Fibroblast of skin of right quadriceps (primary cell): ENCODE measurements at places on chromosomes 16 and 17.

GRCh38 chr17:33642002-33642401, 348.9 kb upstream of the ASIC2 start:
- DNase-seq, result no peak

GRCh38 chr17:74452033-74452840, 14.2 kb upstream of the CD300A start:
- DNase-seq, result no peak

GRCh38 chr17:57340160-57340981, 84.0 kb downstream of the MSI2 start:
- no peak for DNase-seq

DNA sequence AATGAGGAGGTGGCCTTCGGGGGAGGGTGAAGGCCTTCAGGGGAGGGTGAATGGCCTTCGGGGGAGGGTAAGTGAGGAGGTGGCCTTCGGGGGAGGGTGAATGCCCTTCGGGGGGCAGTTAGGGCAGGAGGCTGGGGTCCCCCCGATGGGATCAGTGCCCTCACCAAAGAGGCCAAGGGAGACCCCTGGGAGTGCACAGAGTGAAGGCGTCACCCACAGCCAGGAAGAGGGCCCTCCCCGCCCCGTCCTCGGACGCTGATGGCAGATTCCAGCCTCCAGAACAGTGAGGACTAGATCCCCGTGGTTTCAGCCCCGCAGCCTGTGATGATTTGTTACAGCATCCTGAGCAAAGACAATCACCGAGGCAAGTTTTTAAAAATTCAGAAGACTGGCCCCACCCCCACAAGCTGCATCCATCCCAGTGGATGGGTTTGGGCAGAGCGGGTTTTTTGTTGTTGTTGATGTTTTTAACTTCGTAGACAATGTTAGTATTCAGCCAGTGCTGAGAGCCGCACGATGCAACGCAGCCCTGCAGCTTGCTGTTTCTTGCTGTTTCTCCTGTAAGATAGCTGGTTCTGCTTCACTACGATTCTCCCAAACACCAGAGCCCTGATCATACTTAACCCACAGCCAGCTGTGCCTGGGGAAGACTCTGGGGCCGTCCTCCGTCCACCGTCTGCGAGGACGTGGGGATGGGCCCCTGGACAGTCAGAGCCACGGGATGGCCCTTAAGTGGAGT, 40.7 kb upstream of the CBFA2T3 start:
- DNase-seq, result no peak

- DNase-seq, result no peak
These were observed 6.2 kb downstream of the SMCR8 start for GRCh38 chr17:18321309-18321708.

DNA sequence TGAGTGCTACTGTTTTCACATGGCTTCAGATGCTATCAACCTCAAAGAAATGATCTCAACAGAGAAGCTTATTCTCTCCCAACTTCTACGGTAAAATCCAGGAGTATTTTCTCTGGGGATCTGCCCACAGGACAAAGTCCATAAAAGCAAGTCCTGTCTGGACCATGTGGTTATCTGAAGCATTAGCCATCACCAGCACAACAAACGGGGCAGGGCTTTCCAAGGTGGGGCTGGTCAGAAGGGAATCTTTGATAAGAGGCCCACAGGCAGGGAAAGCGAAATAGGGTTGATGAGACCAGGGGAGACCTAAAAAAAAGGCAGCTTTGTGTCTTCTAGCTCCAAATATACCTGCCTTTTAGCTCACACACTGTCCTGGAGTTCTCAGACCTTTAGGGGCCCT, 38.7 kb upstream of the CACNG3 start:
- DNase-seq, result no peak

GRCh38 chr17:78346605-78347250, 13.1 kb downstream of the SOCS3 start:
- no peak for DNase-seq

GRCh38 chr17:17191961-17192381, 14.2 kb downstream of the PLD6 start:
- no peak for DNase-seq

GRCh38 chr16:80656711-80657150, 115.9 kb downstream of the DYNLRB2 start:
- DNase-seq, result no peak

DNA sequence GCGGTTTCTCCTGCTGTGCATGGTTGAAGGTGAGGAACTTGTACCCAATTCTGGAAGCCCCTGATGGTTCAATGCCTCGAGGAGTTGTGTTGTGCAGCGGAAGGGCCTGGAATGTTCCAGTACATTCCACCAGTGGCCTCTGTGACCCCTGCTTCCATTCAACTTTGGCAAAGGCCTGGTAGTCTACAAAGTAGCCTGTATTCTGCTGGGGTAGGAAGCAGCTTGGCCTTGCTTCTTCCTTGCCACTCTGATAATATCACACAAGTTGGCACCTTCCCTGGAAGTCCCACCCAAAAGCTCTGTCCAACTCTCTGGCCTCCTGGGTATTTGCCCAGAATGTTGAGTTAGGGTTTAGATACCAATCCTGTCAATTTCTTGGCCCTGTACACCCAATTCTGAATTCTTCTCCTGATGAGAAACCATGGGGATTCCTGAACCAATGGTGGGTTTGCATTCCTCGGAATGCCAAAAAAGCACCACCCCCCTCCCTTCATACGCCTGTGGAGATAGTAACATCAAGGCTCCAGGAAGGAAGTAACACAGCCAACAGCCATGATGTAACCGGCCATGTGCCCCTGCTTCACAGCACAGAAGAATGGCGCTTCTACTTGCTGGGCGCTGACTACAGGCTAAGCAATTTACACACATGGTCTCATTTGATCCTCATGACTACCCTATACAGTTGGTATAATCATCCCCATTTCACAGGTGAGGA, 11.8 kb upstream of the FAM117A start:
- DNase-seq, result no peak

DNA sequence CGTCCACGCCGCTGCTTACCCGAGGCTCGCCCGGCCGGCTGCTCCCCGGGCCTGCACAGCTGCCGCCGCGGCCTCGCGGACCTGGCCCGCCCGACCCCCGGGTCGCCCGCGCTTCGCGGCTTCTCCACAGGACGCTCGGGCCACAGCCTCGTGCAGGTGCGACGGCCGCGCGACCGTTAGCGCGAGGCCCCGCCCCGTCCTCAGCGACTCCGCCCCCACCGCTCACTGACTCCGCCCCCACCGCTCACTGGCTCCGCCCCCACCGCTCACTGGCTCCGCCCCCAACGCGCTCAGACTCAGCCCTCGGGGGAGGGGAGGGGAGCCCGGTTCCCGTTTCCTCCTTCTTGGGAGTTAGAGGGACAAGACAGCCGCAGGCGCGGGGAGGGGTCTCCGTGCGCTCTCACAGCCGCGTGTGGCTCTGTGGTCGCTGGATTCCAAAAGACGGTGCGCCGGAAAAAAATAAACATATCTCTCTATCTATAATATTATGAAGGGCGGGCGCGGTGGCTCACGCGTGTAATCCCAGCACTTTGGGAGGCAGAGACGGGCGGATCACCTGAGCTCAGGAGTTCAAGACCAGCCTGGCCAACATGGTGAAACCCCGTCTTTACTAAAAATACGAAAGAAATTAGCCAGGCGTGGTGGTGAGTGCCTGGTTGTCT, at the start of gene MEIOB:
TSS of gene MEIOB (minus strand) at position 191 of the 662 bp plus-strand sequence. CDS start 3,989 bp downstream, outside the sequence.
- peak; percentile 50 for DNase-seq

- DNase-seq, result peak; percentile 43
These were observed 757.0 kb downstream of the CDH11 start for GRCh38 chr16:64364894-64365293.

DNA sequence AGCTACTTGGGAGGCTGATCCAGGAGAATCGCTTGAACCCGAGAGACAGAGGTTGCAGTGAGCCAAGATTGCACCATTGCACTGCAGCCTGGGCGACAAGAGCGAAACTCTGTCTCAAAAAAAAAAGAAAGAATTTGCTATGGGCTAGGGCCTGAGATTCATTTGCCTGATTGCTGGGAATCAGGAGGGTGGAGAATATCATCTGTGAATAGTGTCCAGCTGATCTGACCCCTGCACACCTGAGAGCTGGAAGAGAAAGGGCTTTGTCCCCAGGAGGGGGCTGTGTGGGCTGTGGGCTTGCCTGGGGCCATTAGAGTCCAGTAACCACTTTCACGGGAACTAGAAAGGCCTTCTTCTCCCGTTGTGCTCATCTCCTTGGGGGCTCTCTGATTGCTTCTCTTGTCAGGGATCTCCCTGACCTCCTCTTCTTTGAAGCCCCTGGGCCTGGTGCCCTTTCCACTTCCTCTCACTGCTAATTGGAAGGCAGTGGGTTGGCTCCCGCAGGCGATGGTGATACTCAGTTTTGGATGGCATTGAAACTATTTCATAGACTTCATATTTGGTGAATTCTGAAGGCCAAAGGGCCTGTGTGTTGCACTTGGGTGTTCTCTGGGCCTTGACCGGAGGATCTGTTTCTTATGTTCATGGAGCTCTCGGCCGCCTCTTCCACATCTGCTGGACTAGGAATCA, 66.1 kb upstream of the NFAT5 start:
- no peak for DNase-seq

GRCh38 chr16:81612351-81613163, 166.5 kb upstream of the PLCG2 start:
- no peak for DNase-seq
